ENCODE measurements at places on chromosomes 4 and X.

DNA sequence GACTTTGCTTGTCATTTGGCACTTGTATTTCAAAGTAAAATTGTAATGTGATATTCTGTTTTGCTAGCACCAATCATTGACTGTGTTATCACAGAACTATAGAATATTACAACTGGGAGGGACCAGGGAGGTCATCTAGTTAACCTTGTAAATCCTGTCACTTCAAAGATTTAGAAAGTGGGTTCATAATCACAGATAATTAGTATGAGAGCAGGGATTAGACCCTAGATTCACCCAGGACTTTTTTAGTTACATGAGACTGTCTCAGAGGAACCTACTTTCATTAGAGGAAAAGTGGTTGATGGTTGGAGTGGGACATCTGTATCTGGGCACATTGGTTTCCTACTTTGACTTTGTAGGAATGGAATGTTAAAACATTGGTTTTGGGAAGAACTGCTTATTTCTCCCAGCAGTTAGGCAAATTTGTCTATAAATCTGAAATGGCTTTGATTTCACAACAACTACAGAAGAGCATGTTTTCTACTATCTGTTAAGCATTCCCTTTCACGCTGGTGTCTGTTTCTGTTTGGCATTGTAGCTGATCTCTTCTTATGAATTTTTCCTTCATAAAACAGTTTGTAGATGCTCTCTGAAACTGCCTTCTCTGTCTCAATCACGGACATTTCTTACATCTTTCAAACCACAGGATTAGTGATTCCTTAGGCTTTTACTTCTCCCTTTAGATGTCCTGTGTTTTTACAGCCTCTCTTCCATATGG is 144.1 kb downstream of the DIPK2B start:
- no peak overlapping the region for H3K27ac ChIP-seq
- no peaks in the 10 kb centered on the region for H3K36me3 ChIP-seq
- peaks cover 6% of the 10 kb centered on the region for H3K4me1 ChIP-seq
- H3K4me3 ChIP-seq, result no peak overlapping the region

- peaks cover 3% of the 10 kb centered on the region for H3K27me3 ChIP-seq
- H3K27ac ChIP-seq, result no peak overlapping the region
- no peak overlapping the region for H3K4me3 ChIP-seq
- no peaks in the 10 kb centered on the region for H3K4me1 ChIP-seq
- no peaks in the 10 kb centered on the region for H3K36me3 ChIP-seq
- no peak for DNase-seq
Measured at GRCh38 chr4:73855406-73855805, 2.3 kb downstream of the PF4V1 start.

DNA sequence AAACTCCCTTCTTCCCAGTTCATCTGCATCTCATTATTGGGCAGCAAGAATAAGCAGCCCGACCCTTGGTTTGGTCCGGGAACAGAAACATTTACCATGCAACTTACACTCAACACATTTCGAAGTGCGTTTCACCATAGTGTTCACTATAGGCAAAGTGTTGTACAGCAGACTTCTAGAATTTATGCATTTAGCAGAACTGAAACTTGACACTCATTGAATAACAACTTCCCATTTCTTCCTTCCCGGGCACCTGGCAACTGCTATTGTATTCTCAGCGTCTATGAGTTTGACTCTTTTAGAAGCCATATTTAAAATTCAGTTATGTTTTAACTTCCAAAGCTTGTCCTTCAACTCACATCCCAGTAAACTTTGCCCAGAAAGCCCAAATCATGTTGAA is 840.6 kb downstream of the NLGN4X start:
- H3K27ac ChIP-seq, result no peak overlapping the region
- H3K4me3 ChIP-seq, result no peak overlapping the region
- no peaks in the 10 kb centered on the region for H3K36me3 ChIP-seq

DNA sequence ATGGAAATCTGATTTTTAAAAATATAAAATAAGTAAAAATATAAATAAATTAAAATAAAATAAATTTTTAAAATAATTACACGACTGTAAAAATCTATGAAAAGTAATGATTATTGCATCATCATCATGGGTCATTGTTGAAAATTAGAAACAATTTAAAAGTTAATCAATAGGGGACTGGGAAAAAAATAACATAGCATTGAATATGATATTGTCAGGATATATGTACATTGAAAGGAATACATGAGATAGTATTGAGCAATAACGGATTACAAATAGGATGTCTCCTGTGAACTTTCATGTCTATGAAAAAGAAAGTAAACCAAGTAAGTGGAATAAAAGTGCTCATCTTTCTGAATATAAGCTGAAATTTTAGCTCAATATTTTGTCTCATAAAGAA is 566.8 kb upstream of the HTR2C start:
- H3K27me3 ChIP-seq, result no peaks in the 10 kb centered on the region
- no peak overlapping the region for H3K27ac ChIP-seq
- no peaks in the 10 kb centered on the region for H3K36me3 ChIP-seq

DNA sequence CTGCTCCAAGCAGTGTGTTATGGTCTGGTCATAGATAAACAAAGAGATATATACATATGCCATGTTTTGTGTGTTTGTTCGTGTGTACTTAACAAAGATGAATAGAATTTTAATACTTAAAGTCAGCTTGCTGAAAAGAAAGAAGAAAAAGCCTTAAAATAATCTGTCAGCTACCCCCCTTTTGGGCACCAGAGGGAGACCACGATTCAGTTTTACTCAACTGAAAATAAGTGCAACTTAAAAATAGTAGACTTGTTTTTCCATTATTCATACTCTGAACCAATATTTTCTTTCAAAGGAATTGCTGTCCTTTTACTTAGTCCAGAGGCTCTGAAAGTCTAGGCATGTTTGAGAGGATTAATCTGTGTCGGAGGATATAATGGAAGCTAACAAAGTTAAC is 181.7 kb upstream of the AGTR2 start:
- H3K4me1 ChIP-seq, result no peaks in the 10 kb centered on the region
- no peak for DNase-seq
- no peaks in the 10 kb centered on the region for H3K36me3 ChIP-seq

DNA sequence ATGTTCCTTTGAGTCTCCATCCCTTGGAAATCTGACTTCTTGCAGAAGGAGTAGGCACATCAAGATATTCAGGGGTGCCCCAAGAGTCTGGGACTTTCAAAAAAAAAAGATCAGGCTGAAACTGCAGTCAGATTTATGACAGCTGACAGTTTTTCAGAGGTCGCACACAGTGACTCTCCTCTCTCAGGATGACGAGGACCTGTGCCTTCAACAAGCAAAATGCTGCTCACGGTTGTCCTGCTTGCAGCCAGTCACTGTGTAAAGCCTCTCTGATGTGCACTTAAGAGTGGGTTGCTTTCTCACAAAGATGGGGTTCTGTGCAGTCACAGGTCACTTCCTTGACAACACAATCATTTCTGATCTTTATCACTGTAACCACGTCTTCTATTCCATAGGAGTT is 178.2 kb downstream of the PTTG2 start:
- no peak for DNase-seq
- no peaks in the 10 kb centered on the region for H3K27me3 ChIP-seq
- no peak overlapping the region for H3K4me3 ChIP-seq
- H3K4me1 ChIP-seq, result peaks cover 12% of the 10 kb centered on the region

- no peak overlapping the region for H3K4me3 ChIP-seq
- DNase-seq, result no peak
- H3K36me3 ChIP-seq, result no peaks in the 10 kb centered on the region
- H3K27me3 ChIP-seq, result no peaks in the 10 kb centered on the region
Measured at GRCh38 chr4:141028024-141028529, 105.2 kb downstream of the RNF150 start.

DNA sequence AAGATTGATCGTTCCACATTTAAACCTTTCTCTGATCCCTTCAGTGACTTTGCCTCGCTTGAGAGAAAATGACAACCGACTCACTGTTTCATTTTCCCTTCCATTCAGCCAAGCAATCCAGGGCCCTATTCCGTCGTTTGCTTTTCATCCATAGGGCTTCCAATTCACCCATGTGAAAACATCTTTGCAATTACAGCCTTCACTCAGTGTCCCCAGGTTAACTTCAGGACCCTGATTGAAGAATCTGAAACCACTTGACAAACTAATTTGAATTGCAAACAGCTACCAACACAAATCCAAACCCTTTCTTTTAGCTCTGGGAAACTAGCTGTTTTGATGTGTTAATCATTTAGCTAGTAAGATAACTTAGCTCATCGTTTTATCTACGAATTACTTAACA is 120.2 kb upstream of the FAM9C start:
- H3K27ac ChIP-seq, result no peak overlapping the region
- no peak for DNase-seq
- H3K4me3 ChIP-seq, result no peak overlapping the region
- H3K36me3 ChIP-seq, result peaks cover 3% of the 10 kb centered on the region
- peaks cover 25% of the 10 kb centered on the region for H3K4me1 ChIP-seq
- no peaks in the 10 kb centered on the region for H3K27me3 ChIP-seq

DNA sequence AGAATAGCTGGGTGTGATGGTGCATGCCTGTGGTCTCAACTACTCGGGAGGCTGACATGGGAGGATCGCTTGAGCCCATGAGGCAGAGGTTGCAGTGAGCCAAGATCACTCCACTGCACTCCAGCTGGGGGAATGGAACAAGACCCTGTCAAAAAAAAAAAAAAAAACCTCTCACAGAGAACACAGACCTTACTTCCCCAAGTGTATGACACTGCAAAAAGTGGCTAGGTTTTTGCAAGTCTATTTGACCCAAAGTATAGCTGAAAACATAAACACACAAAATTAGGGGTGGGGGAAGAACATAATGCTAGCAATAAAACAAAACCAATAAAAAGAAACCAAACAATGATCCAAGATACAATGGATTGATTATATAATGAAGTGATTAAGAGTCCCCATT is 6.7 kb downstream of the LAMP2 start:
- peaks cover 47% of the 10 kb centered on the region for H3K4me1 ChIP-seq
- no peaks in the 10 kb centered on the region for H3K27me3 ChIP-seq
- H3K27ac ChIP-seq, result no peak overlapping the region
- peaks cover 4% of the 10 kb centered on the region for H3K36me3 ChIP-seq

DNA sequence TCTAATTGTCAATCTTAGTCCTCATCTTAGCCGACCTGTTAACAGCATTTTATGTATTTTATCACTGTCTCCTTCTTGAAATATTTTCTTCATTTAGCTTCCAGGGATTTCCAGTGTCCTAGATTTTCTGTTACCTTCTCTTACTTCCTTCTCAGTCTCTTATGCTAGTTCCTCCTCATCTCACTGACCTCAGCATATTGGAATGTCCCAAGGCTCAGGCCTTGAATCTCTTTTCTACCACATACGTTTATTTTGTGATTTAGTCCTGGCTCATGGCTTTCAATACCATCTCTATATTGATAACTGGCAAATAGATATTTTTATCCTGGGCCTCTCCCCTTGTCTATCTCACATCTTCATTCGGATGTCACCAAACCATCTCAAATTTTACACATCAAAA is 61.1 kb downstream of the IQCM start:
- H3K4me3 ChIP-seq, result no peak overlapping the region
- no peaks in the 10 kb centered on the region for H3K4me1 ChIP-seq
- no peaks in the 10 kb centered on the region for H3K27me3 ChIP-seq
- no peak overlapping the region for H3K27ac ChIP-seq
- H3K36me3 ChIP-seq, result no peaks in the 10 kb centered on the region

- H3K27me3 ChIP-seq, result no peaks in the 10 kb centered on the region
- no peak overlapping the region for H3K27ac ChIP-seq
- no peak for DNase-seq
- H3K36me3 ChIP-seq, result peaks cover under 1% of the 10 kb centered on the region
- H3K4me3 ChIP-seq, result no peak overlapping the region
Measured at GRCh38 chrX:139720979-139721378, 13.0 kb upstream of the MCF2 start.

DNA sequence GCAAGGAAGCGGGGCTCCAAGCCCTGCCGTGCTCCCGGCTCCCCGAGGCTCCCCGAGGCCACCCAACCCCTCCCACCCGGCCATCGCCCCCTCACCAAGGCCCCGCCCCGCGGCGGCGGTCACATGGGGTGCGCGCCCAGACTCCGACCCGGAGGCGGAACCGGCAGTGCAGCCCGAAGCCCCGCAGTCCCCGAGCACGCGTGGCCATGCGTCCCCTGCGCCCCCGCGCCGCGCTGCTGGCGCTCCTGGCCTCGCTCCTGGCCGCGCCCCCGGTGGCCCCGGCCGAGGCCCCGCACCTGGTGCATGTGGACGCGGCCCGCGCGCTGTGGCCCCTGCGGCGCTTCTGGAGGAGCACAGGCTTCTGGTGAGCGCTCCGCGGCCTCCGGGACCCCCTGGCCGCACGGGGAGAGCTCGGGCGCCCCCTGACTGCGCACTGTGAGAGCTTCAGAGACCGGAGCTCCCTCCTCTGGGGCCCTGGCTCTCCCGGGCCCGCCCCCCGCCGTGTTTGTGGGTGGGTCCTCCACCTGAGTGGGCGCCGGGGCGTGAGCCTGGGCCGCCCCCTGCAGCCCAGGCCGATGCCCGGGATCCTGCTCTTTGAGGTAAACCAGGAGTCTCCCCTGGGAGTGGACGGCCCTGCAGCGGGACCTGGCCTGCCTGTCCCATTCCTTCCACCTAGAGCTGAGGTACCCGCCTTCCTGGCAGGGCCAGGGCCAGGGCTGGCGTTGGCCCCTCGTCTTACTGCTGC is at the start of gene IDUA:
Gene IDUA (plus strand): TSS at position 166 of the 745 bp plus-strand sequence. CDS start 41 bp downstream, at position 207.
- peak; percentile 86 for DNase-seq
- no peaks in the 10 kb centered on the region for H3K36me3 ChIP-seq
- peak within 1 kb of the TSS; percentile 85 for H3K27ac ChIP-seq
- H3K4me1 ChIP-seq, result peaks cover 22% of the 10 kb centered on the region
- no peaks in the 10 kb centered on the region for H3K27me3 ChIP-seq

All from activated naive CD8-positive, alpha-beta T cell treated with anti-CD3 and anti-CD28 coated beads, Interleukin-2, amount 50 U/mL, for 24 hours (primary cell).